GM18507 (cell line): ENCODE measurements at places on chromosomes 13 and 19.

DNA sequence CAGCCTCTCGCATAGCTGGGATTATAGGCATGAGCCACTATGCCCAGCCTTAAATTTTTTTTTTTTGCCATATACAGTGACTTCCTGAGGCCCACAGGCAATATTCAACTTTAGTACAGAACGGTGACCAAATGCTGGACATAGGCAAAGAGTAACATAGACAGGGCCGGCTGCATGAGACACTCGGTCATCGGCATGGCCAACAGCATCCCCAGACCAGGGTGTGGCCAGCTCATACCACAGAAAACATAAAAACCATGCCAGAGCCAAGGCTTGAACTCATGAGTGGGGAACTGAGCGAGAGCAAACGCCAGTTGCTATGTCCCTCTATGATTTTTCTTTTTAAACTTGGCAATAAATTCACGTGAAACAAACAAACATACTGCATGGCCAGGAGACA lies 17.0 kb downstream of the KANK2 start:
- no peak for DNase-seq

- no peak for DNase-seq
Measured at GRCh38 chr13:30759748-30760147, 24.4 kb downstream of the ALOX5AP start.

GRCh38 chr19:29664753-29665214 lies 477 bp upstream of the PLEKHF1 start:
- DNase-seq, result no peak

GRCh38 chr13:104140552-104140951 lies 1074.3 kb upstream of the SLC10A2 start:
- DNase-seq, result no peak

- no peak for DNase-seq
Measured at GRCh38 chr13:59710996-59711701, 452.6 kb downstream of the DIAPH3 start.

- no peak for DNase-seq
Measured at GRCh38 chr13:40585911-40586471, 80.5 kb downstream of the FOXO1 start.

DNA sequence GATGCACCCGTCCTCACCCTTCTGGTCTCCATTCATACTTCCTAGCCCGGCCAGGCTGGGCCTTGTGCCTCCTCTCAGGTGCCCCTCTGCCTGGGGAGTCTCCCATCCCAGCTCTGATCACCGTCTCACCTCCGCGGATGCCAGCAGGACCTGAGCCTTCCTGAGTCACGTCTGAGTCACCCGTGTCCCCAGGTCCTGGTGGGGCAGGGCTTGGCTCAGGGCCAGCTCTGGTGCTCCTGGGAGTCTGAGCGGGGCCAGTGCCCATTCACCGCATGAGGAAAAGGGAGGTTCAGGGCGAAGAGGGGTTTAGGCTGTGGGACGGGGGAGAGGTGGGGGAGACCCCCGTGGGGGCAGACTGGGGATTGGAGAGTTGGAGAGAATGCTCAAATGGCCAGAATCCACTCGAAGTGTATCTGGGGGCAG lies 593 bp downstream of the ATP8B3 start:
- DNase-seq, result no peak

- no peak for DNase-seq
Measured at GRCh38 chr19:33208371-33208895, 14.3 kb downstream of the LRP3 start.

DNA sequence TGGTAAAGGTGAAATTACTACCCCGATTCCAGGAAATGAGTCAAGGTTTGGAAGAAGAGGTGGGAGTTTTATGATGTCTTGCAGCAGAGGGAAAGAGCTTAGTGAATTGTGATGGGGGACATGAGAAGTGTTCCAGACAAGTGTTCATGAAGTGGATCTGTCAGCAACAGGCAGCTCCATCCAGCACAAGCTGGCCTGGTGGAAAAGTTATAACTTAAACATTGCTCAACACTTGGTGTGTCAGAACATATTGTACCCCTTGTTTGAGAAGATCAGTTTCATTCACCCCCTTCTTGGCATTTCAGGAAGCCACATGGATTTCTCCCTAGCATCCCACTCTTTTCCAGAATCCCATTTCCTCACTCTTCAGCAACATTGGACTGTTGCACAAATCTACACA lies 222.0 kb downstream of the B3GLCT start:
- no peak for DNase-seq

GRCh38 chr13:77033717-77034302 lies 6.9 kb upstream of the FBXL3 start:
- no peak for DNase-seq

GRCh38 chr19:51131780-51132680 lies 7.3 kb downstream of the SIGLEC9 start:
- no peak for DNase-seq
